ENCODE measurements at places on chromosomes 13 and 19.

DNA sequence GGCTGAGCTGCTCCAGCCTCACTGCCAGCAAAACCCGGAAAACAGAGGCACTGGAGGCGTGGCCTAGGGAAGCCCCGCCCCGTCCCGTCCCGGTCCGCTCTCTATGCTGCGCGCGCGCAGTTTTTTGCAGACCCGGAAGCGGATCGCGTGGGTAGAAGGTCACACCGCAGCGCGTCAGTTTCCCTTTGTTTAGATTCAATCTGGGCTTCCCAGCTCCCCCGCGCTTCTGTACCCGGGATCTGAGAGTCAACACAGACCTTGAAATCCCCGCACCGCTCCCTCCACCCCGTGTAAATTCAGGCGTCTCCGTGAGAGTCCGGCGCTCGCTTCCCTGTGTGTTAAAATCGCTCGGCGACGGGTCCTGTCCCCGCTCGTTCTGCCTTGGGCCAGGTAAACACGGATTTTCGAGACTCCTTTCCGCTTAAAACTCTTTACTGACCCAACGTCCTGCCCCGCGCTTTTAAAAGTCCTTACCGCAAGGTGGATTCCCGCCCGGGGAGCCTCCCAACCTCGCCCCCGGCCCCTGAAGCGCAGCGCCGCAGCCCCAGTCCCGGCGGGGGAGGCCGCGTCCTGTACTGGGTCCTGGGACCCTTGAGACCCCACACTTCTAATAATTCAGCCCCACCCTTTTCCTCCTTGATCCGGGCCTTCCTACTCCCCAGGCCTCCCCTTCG, at the start of gene ZNF610:
Gene ZNF610 (plus strand): TSS at position 127 of the 674 bp plus-strand sequence. CDS start 12,930 bp downstream, outside the sequence.
- H3K27ac ChIP-seq, result peak within 1 kb of the TSS; percentile 95
- H3K27me3 ChIP-seq, result no peaks in the 10 kb centered on the region
- peaks cover 28% of the 10 kb centered on the region for H3K36me3 ChIP-seq
- H3K4me3 ChIP-seq, result peak within 1 kb of the TSS; percentile 91
- peaks cover 11% of the 10 kb centered on the region for H3K4me1 ChIP-seq
- peak; percentile 96 for DNase-seq

- H3K27me3 ChIP-seq, result no peaks in the 10 kb centered on the region
- no peak for DNase-seq
- H3K36me3 ChIP-seq, result no peaks in the 10 kb centered on the region
- H3K4me1 ChIP-seq, result no peaks in the 10 kb centered on the region
- no peak overlapping the region for H3K4me3 ChIP-seq
Measured at GRCh38 chr13:95335667-95336066, 34.4 kb upstream of the ABCC4 start.

GRCh38 chr19:18112989-18113478, 15.5 kb downstream of the MAST3 start:
- H3K4me1 ChIP-seq, result peaks cover 22% of the 10 kb centered on the region
- no peaks in the 10 kb centered on the region for H3K27me3 ChIP-seq
- no peak overlapping the region for H3K27ac ChIP-seq
- peaks cover 4% of the 10 kb centered on the region for H3K36me3 ChIP-seq

GRCh38 chr13:83975655-83976165, 93.4 kb upstream of the SLITRK1 start:
- peaks cover 9% of the 10 kb centered on the region for H3K4me1 ChIP-seq
- H3K4me3 ChIP-seq, result peak overlapping the region; percentile 12
- H3K27ac ChIP-seq, result no peak overlapping the region
- H3K27me3 ChIP-seq, result peaks cover 4% of the 10 kb centered on the region

DNA sequence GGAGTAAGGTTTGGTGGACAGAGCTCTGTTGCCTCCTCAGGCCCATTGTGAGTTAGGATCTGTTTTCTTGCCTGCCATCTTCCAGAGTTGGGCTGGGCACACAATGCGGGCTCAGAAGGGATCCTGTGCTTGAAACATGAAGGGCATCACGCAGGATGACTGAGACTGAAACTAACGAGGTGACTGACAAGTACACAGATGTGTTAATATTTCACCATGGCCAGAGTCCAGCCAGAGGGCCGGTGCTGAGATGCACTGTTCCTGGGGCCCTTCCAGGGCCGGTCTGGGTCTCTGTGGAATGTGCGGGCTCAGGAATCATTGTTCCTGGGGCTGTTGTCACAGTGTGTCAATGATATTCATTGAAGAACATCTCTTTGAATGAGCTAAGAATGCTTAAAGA, 163.7 kb downstream of the URI1 start:
- DNase-seq, result no peak
- H3K4me1 ChIP-seq, result no peaks in the 10 kb centered on the region
- no peak overlapping the region for H3K27ac ChIP-seq
- no peak overlapping the region for H3K4me3 ChIP-seq
- H3K27me3 ChIP-seq, result peaks cover 9% of the 10 kb centered on the region
- H3K36me3 ChIP-seq, result no peaks in the 10 kb centered on the region

- H3K4me1 ChIP-seq, result no peaks in the 10 kb centered on the region
- H3K36me3 ChIP-seq, result no peaks in the 10 kb centered on the region
- no peak for DNase-seq
- no peaks in the 10 kb centered on the region for H3K27me3 ChIP-seq
Measured at GRCh38 chr13:87398047-87398446, 273.1 kb upstream of the SLITRK5 start.

DNA sequence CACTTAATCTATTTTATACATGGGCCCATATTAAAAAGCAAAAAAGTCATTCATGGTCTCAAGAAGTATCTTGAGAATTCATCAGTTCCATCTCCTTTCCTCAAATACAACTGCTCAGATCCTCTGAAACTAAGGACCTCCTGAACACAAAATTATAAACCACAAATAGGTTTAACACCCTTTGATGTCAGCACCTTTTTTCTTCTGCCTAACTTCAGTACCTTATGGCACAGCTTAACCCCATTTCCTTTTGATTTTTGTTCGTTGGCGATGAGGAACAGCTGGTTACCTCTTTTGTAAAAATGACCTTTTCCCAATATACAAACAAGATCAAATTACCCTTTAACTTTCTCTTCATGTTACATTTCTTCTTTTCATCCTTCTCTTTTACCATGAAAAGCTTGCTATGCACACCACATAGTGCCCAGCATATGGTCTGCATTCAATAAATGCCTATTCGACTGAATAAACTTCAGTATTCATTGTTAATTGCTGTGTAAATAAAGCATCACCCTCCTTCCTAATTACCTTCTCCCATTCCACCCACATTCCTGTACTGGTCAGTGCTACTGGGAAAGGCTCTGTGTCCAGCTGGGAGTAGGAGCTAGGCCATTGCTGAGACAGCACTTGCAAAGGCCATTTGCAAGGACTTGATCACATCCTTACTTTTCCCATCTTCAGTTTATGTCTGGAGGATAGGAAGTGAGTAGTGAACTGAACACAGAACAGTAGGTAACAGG, 317.9 kb downstream of the SHISA2 start:
- H3K4me3 ChIP-seq, result no peak overlapping the region
- H3K27ac ChIP-seq, result no peak overlapping the region
- no peak for DNase-seq
- H3K36me3 ChIP-seq, result no peaks in the 10 kb centered on the region
- peaks cover 11% of the 10 kb centered on the region for H3K4me1 ChIP-seq

DNA sequence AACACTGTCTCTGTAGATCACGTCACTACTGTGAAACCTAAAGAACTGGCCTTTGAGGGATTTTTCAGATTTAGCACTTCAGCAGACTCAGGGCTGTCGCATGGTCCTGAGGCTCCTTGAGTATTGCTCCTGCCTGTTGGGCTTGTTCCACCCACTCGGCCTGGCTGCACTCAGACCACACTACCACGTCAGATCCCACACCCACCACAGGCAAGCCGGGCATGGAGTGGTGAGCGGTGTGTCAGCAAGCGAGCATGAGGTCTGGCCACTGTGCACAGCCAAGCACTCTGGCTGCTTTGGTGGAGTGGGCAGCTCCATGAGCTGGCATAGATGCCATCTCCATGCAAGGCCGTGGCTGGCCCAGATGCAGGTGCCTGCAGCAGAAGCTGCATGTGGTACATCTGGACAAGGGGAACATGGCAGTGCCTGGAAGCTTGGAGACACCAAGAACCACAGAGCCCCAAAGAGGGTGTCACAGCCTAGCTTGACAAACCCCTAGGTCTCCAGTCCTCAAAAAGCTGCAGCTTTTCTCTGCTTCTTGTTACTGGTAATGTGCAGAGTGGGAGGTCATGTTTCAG, 9.4 kb upstream of the IGFL1 start:
- DNase-seq, result no peak
- H3K27me3 ChIP-seq, result peaks cover 42% of the 10 kb centered on the region
- H3K36me3 ChIP-seq, result no peaks in the 10 kb centered on the region
- H3K27ac ChIP-seq, result no peak overlapping the region

- peak overlapping the region; percentile 20 for H3K27ac ChIP-seq
- H3K4me3 ChIP-seq, result peak overlapping the region; percentile 71
- peaks cover 41% of the 10 kb centered on the region for H3K4me1 ChIP-seq
- no peaks in the 10 kb centered on the region for H3K27me3 ChIP-seq
- H3K36me3 ChIP-seq, result peaks cover 31% of the 10 kb centered on the region
- DNase-seq, result peak; percentile 47
Measured at GRCh38 chr13:79393564-79394249, 12.3 kb downstream of the RBM26 start.

- DNase-seq, result no peak
- no peak overlapping the region for H3K27ac ChIP-seq
- no peak overlapping the region for H3K4me3 ChIP-seq
- H3K36me3 ChIP-seq, result no peaks in the 10 kb centered on the region
Measured at GRCh38 chr13:50577806-50578205, 265.7 kb downstream of the DLEU7 start.

- H3K4me1 ChIP-seq, result no peaks in the 10 kb centered on the region
- no peak for DNase-seq
- peaks cover 65% of the 10 kb centered on the region for H3K27me3 ChIP-seq
- H3K36me3 ChIP-seq, result no peaks in the 10 kb centered on the region
Measured at GRCh38 chr13:36917311-36917710, 2.7 kb downstream of the SMAD9 start.

DNA sequence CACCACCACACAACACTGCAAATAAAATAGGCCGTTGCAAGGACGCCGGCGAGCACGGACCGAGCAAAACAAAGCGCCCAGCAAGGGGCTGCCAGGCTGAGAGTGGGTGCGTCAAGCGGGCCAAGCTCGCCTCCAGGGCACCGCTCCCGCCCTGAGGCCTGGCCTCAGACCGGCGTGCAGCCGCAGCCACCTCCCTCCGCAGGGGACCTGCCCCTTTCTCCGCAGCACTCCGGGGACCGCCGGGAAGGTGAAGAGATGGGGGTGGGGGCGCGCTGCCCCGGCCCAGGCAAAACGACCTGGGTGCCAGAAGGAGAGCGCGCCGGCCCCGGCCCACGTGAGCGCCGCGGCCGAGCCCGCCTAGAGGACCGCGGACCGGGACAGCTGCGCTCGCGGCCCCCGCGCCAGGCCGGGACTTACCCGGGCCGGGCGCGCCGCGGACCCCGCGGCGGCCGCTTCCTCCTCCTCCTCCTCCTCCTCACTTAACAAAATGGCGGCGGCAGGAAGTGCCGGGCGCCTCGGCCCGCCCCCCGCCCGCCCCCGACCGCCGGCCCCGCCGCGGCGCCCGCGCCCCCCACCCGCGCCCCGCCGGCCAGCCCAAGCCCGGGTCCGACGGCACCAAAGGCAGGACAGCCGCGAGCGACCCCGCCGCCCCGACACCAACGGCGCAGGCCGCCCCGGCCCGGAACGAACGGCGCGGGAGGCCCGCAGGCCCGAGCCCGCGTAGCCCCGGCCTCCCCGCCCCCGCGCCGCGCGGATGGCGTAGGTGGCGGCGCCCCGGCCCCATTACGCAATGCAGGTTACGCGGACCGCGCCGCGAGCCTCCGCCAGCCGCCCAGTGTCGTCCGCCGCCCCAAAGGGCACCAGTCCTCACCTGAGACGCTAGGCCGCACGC, 674 bp downstream of the BRD4 start:
- peaks cover 18% of the 10 kb centered on the region for H3K36me3 ChIP-seq
- H3K27me3 ChIP-seq, result no peaks in the 10 kb centered on the region

- H3K36me3 ChIP-seq, result peaks cover 54% of the 10 kb centered on the region
- H3K27me3 ChIP-seq, result no peaks in the 10 kb centered on the region
- H3K27ac ChIP-seq, result peak overlapping the region; percentile 82
- peak overlapping the region; percentile 49 for H3K4me3 ChIP-seq
- H3K4me1 ChIP-seq, result peaks cover 27% of the 10 kb centered on the region
Measured at GRCh38 chr13:99542788-99543406, 41.6 kb downstream of the TM9SF2 start.

DNA sequence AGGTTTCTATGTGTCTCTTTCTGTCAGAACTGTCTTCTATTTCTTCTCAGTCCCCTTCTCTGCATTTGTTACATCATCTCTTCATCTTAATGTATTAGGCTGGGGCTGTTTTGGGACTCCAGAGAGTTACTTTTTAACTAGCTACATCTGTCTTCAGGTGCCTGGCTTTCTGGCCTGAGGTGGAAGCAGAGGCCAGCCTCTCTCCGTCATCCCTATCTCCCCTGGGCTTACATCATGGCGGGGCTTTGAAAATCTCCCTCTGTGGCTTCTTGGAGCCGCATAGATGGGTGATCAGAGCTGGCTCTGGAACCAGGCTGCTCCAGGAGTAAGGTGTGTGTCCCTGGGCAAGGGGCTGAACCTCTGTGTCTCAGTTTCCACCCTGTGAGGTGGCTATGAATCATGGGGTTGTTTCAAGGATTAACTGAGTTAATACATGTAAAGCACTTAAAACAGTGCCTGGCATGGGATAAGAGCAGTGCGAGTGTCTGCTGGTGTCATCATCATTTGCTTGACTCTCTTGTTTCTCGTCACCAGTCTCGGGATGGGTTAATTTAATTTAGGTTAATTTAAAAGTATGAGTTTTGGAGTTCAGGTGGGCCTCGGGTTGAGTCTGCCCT, 2.0 kb downstream of the EPN1 start:
- peaks cover 31% of the 10 kb centered on the region for H3K4me1 ChIP-seq
- DNase-seq, result no peak

GRCh38 chr19:45601524-45602374, at the start of gene GPR4:
Gene GPR4 (minus strand): TSS chr19:45602212. CDS start chr19:45591866, 10,346 bp downstream.
- H3K27me3 ChIP-seq, result peaks cover 65% of the 10 kb centered on the region
- DNase-seq, result peak; percentile 38
- peaks cover 23% of the 10 kb centered on the region for H3K4me1 ChIP-seq
- H3K36me3 ChIP-seq, result peaks cover 5% of the 10 kb centered on the region

DNA sequence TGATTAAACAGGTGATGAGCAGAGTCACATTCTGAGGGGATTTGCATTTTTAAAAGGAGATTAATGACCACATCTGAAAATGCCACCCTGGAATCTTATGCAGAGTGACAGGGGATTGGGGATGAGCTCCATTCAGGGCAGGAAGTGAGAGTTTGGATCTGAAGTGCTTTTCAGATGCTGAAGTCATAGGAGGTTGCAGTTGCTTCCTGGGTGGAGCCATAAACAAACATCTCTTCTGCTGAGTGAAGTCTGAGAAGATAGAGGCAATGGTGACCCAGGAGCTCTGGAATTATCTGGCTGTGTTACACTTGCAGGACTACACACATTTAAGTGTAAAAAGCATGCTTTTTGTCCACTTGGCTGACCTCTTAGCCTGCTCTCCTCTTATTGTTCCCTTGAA, 51.4 kb upstream of the PSG8 start:
- H3K27me3 ChIP-seq, result peaks cover 1% of the 10 kb centered on the region
- no peak for DNase-seq
- no peaks in the 10 kb centered on the region for H3K4me1 ChIP-seq

GRCh38 chr13:61002686-61003085, 413.0 kb downstream of the PCDH20 start:
- no peak for DNase-seq
- H3K27ac ChIP-seq, result no peak overlapping the region
- H3K4me1 ChIP-seq, result no peaks in the 10 kb centered on the region
- no peaks in the 10 kb centered on the region for H3K36me3 ChIP-seq

- no peak for DNase-seq
- H3K4me1 ChIP-seq, result peaks cover 13% of the 10 kb centered on the region
- no peak overlapping the region for H3K4me3 ChIP-seq
- no peak overlapping the region for H3K27ac ChIP-seq
- H3K36me3 ChIP-seq, result no peaks in the 10 kb centered on the region
Measured at GRCh38 chr19:41195675-41196497, 2.9 kb downstream of the CYP2S1 start.

- no peak overlapping the region for H3K4me3 ChIP-seq
- DNase-seq, result no peak
- H3K4me1 ChIP-seq, result no peaks in the 10 kb centered on the region
Measured at GRCh38 chr13:77989281-77989680, 70.7 kb upstream of the EDNRB start.
